Activated naive CD4-positive, alpha-beta T cell treated with anti-CD3 and anti-CD28 coated beads for 36 hours (primary cell): ENCODE measurements at places on chromosomes 2 and 18. TPM values are rescaled to one million over a fixed set of nuclear protein-coding genes. Genes with fewer than 3 reads are reported as not detected.

Gene GALNT14
- total RNA-seq, result 1.1 TPM

Gene COPS9
- 91.3 TPM for total RNA-seq

Gene IMPACT
- total RNA-seq, result 19.4 TPM

Gene ATL2
- total RNA-seq, result 55.9 TPM

Gene CRYGA
- total RNA-seq, result not detected

Gene RFX8
- 0.64 TPM for total RNA-seq

Gene UGT1A4
- not detected for total RNA-seq

Gene SERPINB4
- total RNA-seq, result not detected

Gene CPLX4
- total RNA-seq, result not detected

Gene CREB1
- total RNA-seq, result 93.7 TPM

Gene SLC40A1
- total RNA-seq, result 3.8 TPM

Gene CIB4
- not detected for total RNA-seq

Gene RNF125
- 12.0 TPM for total RNA-seq

Gene TGFA
- total RNA-seq, result 0.33 TPM

Gene RAB6D
- total RNA-seq, result not detected

Gene CDH2
- not detected for total RNA-seq

Gene CCDC74B
- total RNA-seq, result 4.1 TPM

Gene BOLL
- 0.12 TPM for total RNA-seq

Gene GNLY
- total RNA-seq, result 2.6 TPM

Gene IL36A
- not detected for total RNA-seq

Gene KIAA2012
- total RNA-seq, result not detected

Gene C2orf80
- not detected for total RNA-seq

Gene CNPPD1
- total RNA-seq, result 27.0 TPM

Gene PID1
- total RNA-seq, result not detected

Gene NTSR2
- not detected for total RNA-seq

Gene CDH7
- not detected for total RNA-seq

Gene PAIP2B
- 3.2 TPM for total RNA-seq

Gene UGT1A10
- total RNA-seq, result not detected

Gene UGT1A8
- not detected for total RNA-seq

Gene HOXD4
- not detected for total RNA-seq

Gene SPR
- total RNA-seq, result 8.7 TPM

Gene RGPD3
- 0.20 TPM for total RNA-seq

Gene PLGLB2
- 0.10 TPM for total RNA-seq

Gene GPAT2
- 12.6 TPM for total RNA-seq

Gene IL1F10
- total RNA-seq, result not detected

Gene GPR75
- 0.35 TPM for total RNA-seq

Gene FBXO48
- 1.1 TPM for total RNA-seq

Gene CNDP1
- not detected for total RNA-seq

Gene CD28
- 167 TPM for total RNA-seq

Gene EFHD1
- 1.3 TPM for total RNA-seq

Gene EFR3B
- 0.41 TPM for total RNA-seq

Gene MGAT4A
- total RNA-seq, result 87.5 TPM

Gene AFF3
- total RNA-seq, result 2.1 TPM

Gene PLA2R1
- not detected for total RNA-seq
